ENCODE measurements at places on chromosomes 7 and 10.
A peak's percentile ranks its signal among the peaks of the same experiment; 100 is the strongest.

DNA sequence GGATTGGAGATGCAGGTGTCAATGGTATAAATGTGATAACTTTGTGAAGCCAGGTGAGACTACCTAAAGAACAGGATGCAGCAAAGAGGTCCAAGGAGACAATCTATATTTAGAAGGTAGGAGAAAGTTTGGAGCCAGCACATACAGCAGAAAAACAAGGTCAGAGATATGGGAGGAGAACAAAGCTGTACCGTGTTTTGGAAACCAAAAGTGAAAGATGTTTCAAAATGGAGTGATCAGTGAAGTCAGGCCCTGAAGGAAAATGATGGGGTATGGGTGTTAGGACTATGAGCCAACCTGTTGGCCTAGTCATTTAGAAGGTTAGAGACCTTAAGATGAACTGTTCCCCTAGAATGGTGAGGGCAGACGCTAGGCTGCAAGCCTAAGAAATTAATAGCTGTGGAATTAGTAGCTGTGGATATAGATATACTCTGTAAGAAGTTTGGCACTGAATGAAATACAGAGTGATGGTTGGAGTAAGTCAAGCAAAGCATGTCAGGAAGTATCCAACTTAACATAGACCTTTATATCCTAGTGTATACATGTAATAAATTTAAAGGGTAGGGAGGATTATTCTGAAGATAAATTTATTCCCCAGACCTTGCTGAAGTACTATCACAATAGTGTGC lies 149.8 kb upstream of the WNT16 start:
- no peak for DNase-seq

DNA sequence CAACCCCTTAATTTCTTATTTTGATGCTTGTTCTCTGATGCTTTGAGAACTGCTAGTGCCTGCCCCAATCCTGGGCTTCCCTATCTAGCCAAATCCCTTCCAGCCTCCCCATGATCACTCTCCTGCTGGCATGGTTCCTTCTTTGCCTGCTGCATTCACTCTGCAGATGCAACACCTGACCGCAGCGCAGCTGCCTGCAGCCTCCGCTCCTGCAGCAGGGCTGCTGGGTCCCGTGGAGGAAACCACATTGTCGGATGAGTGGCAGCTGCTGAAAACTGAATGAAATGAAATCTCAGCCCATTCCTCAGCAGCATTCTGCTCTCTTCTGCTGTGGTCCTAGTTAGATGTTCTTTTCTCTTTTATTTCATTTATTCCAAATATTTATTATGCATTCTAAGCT lies 320.3 kb downstream of the CCDC3 start:
- no peak for DNase-seq

DNA sequence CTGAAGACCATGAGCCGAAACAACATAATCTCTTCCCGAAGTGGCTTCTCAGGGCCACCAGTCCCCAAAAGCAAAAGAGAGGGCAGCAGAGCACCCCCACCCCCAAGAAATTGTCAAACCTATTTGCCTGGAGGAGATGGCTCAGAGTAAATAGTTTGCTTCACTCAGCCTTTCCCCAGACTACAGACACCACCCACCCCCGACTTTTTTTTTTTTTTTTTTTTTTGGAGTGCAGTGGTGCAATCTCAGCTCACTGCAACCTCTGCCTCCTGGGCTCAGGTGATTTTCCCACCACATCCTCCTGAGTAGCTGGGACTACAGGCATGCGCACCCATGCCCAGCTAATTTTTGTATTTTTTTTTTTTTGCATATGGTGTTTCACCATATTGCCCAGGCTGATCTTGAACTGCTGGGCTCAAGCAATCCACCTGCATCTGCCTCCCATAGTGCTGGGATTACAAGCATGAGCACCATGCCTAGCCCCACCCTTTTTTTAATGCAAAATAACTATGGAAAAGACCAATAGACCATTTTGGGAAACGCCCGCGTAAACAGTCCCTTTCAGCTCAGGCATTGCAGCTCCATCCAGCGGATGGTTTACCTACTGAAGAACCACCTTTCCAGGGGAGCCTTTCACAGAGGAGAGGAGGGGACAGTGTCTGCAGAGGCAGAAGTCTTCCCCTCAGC lies 9.7 kb downstream of the ZMIZ1 start:
- DNase-seq = no peak

DNA sequence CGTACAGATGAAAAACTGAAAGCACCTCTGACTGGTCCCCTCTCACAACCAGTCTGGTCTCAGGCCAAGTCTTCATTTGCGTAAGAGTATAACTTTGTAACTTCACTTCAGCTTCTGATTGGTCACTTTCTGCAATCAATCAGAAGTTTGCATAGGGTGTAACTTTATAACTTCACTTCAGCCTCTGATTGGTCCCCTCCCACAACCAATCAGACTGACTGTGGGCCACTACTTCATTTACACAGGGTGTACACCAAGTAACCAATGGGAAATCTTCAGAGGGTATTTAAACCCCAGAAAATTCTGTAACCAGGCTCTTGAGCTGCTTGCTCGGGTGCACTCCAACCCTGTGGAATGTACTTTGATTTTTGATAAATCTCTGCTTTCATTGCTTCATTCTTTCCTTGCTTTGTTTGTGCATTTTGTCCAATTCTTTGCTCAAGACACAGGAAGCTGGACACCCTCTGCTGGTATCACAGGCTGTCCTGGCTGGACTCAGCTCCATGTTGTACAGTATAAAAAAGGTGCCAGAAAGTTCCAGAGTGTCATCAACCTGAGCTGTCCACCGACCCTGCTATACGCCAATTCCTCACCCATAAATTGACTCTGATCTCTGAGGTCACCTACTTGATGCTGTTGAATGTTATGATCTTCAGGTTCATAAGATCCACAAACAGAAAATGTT lies 74.5 kb downstream of the COBL start:
- DNase-seq = no peak

DNA sequence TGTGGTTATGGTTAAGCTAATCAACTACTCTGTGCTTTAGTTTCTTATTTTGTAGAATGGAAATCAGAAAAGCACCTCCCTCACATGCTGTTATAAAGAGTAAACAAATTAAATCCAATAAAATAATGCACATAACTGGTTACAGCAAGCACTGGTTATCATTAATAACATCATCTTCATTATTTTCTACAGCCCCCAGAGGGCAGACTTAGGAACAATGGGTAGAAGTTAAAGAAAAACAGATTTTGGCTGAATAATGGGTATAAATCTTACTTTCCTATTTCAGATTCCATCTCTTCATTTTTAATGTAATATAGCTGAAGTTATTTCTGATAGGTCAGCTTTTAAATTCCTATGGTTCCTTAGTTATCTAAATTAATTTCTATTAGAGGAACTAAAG lies 126.5 kb downstream of the DOCK4 start:
- no peak for DNase-seq

GRCh38 chr10:78458983-78459638 lies 425.4 kb downstream of the RPS24 start:
- peak; percentile 90 for DNase-seq

DNA sequence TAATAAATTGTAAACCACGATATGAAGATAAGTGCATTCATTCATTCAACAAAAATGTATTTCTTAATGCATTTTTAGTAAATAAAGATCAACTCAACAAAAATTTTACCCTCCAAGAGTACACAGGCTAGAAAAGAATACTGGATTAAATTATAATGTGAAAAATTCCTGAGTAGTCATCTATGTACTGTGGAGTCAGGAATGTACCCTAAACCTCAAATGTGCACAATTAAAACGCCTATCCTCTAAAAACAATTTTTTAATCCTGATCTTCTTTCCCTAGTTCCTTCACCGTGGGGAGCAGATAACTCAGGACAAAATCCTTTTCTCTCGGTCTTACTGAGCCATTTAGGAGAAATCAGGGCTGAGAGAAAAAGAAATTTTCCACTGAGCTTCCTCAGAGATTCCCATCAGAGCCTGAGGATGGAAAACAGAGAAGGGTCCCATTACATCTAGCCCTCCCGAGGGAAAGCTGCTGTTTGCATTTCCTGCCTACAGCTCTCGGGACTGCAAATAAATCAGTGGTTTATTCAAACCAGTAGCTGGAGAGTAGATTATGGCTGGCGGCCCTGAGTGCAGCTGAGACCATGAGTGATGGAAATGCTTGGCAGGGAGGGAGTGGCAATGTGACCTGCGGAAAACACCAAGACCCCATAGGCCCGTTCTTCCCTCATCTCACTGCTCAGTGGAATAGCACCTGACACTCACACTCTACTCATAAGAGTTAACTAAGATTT lies 7.4 kb downstream of the TAS2R40 start:
- no peak for DNase-seq

GRCh38 chr10:35822316-35822715 lies 180.2 kb upstream of the FZD8 start:
- no peak for DNase-seq

Measured in pulmonary artery endothelial cell (primary cell).